T-helper 17 cell (primary cell): ENCODE measurements at places on chromosomes 2 and 18. TPM values are rescaled to one million over a fixed set of nuclear protein-coding genes. Genes with fewer than 3 reads are reported as not detected.

- no peak for DNase-seq
Observed at GRCh38 chr2:95225658-95226057, 18.3 kb downstream of the ZNF892 start.

Gene CD8A
- total RNA-seq = 0.70 TPM

GRCh38 chr2:10521356-10522169, 73.4 kb upstream of the ODC1 start:
- DNase-seq = no peak

DNA sequence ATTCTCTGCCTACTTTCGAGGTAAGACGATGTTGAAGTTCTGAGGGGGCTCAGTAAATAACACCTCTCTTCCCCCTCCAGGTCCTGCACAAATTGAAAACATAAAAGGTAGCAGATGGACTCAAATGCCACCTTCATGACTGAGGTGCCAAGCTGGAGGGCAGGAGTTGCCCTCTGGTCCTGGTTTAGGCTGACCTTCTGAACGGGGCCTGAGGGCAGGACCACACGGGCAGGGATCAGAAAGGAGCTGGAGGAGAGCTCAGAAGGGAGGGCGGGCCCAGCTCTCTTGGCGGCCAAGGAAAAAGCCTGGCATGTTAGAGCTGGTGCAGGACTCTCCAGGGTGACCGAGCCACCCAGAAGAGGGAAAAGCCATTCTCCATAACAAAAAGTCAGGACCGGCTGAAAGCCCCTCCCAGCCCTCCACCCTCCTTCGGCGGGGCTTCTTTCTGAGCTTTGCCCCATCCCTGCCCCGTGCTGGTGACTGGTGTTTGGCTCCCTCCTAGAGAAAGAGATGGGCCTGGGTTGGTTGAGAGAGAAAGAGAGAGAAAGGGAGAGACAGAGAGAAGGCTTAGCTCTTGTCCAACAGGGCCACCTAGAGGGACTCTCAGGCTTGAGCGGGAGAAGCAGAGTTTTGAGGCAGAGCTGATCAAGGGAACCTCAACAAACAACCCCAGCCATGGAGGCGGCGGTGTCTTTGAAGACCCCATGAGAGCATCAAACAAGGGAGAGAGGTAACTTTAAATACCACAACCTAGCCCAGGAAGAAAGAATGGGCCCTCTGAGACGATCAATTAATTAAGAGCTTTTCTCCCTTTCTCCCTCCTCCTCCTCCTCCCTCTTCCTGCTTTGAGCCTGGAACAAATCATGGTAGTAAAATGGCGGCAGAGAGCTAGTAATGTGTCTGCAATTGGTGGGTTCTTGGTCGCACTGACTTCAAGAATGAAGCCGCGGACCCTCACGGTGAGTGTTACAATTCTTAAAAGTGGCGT, 50.8 kb downstream of the WIPF1 start:
- no peak for DNase-seq

Gene HOXD1
- total RNA-seq = not detected

GRCh38 chr18:79578396-79579260, 101.0 kb upstream of the CTDP1 start:
- no peak for DNase-seq

DNA sequence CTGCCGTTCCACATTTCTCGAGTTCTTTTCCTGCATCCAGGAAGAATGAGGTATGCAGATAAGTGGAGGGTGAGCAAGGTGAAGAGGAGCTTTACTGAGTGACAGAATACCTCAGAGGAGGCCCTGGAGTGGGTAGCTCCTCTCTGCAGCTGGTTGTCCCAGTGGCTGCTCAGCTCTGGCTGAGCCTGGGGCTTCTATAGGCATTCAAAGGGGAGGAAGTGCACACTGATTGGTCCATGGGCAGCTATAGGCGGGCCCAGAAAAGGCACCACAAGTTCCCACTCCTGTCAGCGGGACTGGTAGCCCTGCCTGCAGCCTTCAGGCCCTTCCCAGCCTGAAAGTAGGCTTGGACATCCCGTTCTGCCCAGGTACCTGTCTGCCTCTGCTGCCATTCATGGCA, 94.7 kb downstream of the DOK6 start:
- no peak for DNase-seq

DNA sequence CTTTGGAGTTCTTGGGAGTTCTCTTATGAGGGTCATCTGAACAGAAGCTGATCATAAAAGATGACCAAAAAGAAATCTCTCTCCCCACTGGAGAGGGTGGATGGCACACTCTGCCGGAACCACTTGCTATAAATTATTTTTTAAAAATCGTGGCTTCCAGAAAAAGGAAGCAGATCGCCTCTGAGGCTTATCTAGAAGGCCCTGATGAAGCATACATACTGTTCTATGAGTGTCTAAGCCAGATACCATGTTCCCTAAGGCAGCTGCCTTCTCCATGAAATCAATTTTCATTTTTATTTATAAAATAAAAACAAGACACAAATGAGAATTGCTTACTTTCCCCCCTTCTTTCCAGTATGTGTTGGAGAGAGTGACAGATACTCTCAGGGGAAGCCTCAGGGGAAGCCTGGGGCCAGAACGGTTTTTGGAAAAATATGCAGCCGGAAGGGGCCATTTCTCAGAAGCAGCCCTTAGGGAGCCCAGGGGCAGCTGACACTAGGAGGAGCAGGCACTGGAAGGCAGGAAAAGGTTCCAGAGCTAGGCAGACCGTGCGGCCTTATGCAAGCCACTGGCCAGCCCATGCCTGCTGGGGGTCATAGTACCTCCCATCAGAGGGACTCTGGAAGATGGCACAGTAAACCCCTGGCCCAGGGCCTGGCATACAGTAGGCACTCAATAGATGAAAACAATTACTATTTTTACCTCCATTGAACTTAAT, 130.6 kb downstream of the CABLES1 start:
- DNase-seq = no peak

Gene RBBP8
- 3.3 TPM for total RNA-seq

DNA sequence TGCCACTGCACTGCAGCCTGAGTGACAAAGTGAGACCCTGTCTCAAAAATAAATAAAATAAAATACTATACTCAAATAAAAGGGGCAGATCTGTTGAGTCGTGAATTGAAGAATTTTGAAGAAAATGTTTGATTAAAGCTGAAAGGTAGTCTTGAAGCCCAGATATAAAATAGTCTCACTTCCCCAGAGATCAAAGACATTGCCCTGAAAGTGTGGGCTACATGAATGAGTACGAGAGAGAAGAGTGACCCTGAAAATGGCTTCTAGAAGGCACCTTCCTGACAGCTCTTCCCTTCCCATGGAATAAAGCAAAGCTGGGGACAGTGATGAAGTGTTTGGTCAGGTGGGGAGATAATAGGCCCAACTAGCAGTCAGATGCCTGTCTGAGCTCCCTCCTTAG, 13.8 kb upstream of the FZD5 start:
- no peak for DNase-seq

Gene DSC3
- not detected for total RNA-seq

- DNase-seq = no peak
Observed at GRCh38 chr2:19120941-19121750, 237.3 kb downstream of the OSR1 start.
